ENCODE measurements at places on chromosomes 6 and 20.
A peak's percentile ranks its signal among the peaks of the same experiment; 100 is the strongest.

DNA sequence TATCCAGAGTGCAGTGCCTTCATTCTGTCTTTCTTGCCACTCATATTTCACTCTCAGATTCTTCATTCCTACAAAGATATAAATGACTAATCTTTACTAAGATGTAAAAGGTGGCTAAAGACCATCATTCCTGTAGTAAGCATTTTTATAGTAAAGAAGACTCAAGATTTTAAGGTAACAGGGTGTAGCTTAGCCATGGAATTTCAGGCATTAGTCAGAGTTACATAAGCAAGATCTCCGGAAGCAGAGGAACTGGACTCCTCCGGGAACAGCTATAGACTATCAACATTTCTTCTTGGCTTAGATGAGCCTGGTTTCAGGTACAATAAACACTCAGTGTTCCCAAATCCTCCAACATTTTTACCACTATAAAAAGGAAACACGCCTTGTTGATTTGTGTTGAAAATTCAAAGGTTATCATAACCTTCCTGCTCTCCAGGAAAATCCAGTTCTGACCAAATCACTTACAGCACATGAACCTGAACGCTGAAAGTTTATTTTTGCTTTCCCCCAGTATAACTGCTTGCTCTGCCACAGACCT is 23.7 kb downstream of the SERPINB1 start:
- no peak for DNase-seq

- DNase-seq, result no peak
These were observed 2.9 kb downstream of the POU3F2 start for GRCh38 chr6:98836962-98837944.

GRCh38 chr6:40346246-40346645 is 240.9 kb downstream of the LRFN2 start:
- DNase-seq, result no peak

DNA sequence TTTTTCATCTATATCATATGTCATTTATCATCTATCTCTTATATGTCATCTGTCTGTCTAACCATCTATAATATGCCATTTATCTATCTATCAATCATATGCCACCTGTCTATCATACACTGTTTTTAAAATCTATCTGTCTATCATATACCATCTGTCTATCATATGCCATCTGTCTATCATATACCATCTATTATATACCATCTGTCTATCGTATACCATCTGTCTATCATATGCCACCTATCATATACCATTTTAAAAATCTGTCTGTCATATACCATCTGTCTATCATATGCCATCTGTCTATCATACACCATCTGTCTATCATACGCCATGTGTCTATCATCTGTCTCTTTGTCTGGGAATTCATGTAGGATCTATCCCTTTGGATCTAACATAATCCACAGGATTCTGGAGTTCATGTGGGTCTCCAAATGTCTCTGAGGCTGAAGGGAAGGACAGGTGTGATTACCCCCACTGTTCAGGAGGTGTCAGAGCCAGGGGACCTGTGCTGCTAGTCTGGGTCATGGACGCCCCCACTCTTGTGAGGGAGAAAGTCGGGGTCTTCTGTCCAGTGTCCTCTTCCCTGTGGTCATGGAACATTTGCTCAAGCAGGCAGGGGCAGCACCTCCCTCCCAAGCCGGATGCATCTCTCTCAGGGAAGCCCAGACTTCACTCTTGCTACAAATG is 36.9 kb upstream of the FRMD1 start:
- no peak for DNase-seq

DNA sequence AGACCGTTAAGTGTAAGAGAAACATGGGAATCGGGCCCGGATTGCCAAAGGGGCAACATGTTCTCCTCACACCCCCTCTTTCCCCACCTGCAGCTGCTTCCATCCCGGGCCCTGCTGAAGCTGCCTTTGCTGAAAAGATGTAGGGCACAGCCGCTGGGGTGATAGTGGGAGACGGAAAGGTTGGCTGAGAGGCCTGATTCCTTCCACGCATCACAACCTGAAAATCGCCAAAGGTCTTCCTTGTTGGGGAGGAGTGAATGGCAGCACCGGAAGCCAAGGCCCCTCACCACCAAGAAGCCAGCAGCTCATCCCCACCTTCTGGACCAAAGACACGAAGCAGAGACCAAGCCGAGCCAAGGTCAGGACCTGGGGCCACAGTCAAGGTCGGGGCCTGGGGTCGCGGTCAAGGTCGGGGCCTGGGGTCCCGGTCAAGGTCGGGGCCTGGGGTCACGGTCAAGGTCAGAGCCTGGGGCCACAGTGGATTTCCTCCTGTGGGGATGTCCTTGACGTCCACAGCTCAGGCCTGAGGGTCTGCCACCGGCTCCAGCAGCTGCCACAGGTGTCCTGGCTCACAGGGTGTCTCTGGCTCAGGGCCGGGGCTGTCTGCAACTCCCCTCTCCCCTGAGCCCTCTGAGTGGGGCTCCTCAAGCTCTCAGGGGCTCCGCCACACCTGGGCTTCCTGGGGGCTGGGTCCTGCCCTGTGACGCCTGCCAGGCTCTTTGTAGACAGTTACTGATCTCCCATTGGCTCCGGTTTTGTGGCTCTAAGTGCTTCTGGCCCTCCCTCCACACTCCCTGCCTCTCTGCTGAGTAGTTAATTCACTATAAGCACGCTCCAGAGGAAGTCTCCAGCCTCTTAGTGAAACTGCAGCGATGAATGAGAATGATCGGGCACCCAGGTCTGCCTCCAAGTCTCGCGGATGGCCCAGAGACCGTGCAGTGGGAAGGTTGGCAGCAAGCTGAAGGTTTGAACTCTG is 5.5 kb upstream of the CHRNA4 start:
- no peak for DNase-seq

GRCh38 chr6:31794866-31795615 is 511 bp downstream of the VARS1 start:
- no peak for DNase-seq

DNA sequence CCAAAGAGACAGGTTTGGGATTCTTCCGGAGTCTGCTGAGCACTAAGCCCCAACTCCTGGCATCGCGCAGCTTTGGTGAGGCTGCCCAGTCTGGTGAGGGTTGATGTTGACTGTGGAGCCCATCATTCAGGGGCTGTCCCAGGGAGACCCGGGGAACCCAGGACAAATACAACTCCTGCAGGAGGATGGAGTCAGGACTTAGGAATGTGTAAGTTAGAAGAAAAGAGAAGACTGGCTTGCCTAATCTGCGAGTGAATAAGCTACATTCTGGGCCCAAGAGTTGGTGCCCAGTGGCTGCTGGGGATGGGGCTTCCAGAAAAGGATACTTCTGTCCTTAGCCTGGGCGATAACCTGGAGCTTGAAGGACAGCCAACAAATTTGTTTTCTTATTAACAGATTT is 47.9 kb downstream of the STK35 start:
- DNase-seq, result no peak

GRCh38 chr20:25389858-25390537 is 637 bp downstream of the ABHD12 start:
- peak; percentile 66 for DNase-seq

- DNase-seq, result peak; percentile 32
These were observed at the start of gene HLA-DQB1 for GRCh38 chr6:32666420-32667300. TSS of gene HLA-DQB1 (minus strand) at chr6:32666657. CDS start at chr6:32666607, 50 bp downstream.

DNA sequence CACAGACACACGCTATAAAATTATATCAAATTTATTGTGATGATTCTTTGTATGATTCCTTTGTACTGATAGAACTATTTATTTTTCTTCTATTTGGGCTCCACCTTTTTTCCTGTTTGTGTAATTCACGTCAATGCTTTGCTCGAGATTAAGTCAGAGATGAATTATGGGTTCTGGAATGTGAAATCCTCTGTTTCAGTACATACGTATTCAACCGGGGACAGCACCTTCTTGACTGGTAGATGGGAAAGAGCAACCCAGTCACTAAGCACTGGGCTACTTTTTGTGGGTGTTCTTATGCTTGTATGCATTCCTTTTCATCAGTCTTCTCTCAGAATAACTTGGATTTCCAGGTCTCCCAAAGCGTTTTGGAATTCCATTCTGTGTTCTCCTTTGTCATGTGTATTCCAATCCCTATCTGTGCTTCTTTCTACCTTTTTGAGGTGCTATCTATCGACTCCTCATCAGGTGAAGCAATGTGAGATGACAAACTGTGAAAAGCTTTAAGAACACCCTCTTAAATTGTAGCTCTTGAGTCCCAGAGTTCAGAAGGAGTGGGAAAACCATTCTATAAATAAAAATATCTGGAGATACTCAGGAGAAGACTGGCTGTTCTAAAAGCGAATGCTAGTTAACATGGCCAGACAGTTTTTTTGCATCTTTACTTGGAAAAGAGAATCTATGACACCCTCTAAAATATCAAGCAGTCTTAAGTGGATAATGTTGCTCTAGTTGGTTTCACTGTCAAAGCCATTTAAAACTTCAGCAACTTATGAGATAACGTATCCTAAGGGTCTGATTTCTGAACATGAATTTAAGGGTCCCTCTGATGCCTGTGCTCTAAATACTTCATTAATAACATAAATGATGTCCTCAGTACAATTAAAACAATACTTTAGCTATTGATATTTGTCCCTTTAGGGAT is 197.7 kb upstream of the PREP start:
- no peak for DNase-seq

DNA sequence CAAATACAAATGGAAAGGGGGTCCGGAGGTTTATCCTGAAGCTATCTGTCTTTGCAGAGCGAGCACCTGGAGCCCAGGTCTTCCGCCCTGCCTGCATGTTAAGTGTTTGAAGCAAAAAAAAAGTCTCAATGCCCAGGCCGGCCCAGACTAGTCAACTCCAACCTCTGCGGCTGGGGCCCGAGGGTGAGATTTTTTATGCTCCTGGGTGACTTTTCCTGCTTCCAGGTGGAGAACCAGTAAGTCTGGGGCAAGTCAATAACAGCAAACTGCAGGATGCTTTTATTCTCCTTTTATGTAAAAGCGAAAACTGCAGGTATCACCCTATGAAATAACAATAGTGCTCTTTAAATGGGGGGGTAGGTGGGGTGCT is 2.0 kb upstream of the ZBP1 start:
- DNase-seq, result no peak

DNA sequence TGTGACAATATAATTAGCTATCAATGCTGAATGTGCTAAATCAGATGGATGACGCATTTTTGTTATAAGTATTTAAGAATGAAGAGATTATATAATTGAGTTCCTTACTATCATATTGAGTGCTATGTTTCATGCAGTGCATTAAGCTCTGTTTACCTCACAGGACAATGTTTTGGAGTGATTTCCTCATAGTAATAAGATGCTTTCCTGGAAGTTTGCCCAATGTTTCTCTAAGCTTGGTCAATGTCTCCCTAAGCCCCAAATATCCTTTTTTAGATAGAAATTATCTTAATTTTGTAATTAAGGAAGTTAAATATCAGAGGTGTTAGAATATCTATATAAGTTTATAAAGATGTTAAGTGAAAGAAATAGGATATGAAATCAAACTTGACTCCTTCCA is 489.6 kb downstream of the MMUT start:
- no peak for DNase-seq

DNA sequence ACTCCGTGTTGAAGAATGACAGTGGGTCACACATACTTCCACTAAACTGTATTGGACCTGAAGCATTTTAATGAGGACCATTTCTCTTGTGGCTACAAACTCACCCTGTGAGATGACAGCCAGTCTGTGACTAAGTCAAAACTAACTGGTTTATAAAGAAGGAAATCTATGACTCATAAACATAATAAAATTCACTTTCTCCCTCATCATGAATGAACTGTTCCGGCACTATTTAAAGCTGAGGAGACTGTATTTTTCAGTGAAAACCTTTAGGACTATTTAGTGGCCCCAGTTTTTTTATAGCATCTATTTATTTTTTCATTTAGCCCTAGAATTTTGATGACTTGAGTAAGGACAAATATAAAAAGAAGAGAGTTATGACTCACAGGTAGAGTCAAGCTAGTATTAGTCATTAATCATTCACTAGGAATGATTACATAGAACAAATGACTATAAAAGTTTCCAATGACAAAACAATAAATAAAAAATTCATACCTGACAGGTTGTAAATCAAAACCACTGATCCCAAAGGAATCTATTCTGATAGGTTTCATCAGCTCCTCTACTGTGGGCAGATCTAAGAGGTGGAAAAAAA is 34.2 kb downstream of the CEP162 start:
- DNase-seq, result no peak

DNA sequence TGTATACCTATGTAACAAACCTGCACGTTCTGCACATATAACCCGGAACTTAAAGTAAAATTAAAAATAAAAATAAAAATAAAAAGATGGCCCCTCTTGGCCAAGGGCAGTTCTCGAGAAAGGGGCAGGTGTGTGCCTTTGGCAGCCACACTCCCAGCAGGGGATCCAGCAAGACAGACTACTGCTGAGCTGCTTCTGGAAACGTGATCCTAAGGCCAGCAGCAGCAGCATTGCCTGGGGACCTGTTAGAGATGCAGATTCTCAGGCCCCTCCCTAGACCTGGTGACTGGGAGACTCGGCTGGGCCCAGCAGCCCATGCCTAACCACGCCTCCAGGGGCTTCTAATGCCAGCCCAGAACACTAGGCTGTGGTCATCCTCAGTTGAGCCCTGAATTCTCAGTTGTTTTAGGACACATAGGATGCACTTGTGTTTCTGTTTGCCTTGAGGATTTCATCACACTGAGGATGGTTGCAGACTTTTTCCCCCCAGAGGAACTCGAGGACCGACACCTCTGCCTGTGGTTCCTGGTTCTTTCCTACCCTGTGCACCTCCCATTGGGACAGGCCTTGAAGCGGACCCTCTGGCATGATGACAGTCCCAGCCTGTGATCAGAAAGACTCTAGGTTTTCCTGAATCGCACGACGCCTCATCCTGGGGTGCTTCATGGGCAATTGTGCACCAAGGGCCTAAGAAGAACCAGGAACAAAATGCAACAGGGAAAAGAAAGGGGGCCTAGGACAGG is 105.9 kb downstream of the TOX2 start:
- no peak for DNase-seq

- no peak for DNase-seq
These were observed 27.0 kb upstream of the TFB1M start for GRCh38 chr6:155341130-155341828.

- DNase-seq, result no peak
These were observed 1.5 kb downstream of the NELFCD start for GRCh38 chr20:58982406-58983114.

GRCh38 chr6:129659590-129660345 is 50.2 kb downstream of the ARHGAP18 start:
- no peak for DNase-seq

DNA sequence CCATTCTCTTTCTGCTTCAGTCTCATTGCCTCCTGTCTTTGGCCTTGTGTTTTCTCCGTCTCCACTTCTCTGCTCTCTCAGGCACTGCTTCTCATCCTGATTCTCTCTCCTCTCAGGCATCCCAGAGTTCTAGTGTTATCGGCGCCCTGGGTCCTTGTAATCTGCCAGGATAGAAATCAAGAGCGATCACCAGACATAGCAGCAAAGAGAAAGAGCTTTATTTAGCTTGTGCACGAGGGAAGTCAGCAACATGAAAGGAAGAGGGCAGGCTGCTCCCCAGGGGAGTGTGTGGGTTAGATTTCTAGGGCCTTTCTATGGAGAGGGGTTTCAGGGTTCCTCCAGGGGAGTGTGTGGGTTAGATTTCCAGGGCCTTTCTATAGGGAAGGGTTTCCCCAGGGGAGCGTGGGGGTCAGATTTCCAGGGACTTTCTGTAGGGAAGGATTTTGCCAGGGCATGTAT is 32.5 kb downstream of the SUN5 start:
- no peak for DNase-seq
